ENCODE measurements at places on chromosomes 12 and 14.

DNA sequence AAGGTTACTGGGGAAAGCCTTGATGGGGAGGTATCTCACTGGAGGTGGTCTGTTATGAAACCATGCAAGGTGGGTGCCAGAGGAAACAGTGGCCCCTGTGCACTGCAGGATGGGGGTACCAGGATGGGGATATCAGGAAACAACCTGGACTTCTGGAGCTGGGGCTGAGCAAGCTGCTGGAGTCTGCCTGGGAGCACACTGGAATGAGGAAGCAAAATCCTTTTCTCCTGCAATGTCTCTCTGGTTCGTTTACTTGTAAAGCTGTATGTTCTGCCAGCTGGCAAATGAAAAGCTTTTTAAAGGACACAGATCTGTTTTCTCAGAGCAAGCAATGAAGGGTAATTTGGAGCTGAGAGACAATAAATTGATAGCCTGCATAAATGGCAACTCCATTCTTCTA, 23.2 kb upstream of the SERPINA1 start:
- DNase-seq = no peak

GRCh38 chr12:132422381-132423043, 67.4 kb upstream of the FBRSL1 start:
- no peak for DNase-seq

DNA sequence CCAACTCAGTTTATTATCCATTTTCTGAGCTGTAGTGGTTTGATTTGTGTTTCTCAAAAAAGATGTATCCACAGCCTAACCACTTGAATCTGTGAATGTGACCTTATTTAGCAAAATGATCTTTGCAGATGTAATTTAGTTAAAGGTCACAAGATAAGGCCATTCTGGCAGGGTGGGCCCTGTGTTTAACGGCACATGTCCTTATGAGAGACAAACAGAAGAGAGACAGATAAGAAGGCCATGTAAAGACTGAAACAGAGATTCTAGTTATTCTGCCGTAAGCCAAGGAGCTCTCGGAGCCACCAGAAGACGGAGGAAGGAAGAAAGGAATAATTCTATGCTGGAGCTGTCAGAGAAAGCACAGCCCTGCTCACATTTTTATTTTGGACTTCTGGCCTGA, 374.2 kb downstream of the PRKD1 start:
- DNase-seq = no peak

- DNase-seq = no peak
Measured at GRCh38 chr12:92272061-92272964, 126.7 kb upstream of the BTG1 start.

Data from activated CD4-positive, alpha-beta T cell treated with anti-CD3 and anti-CD28 coated beads, Interleukin-2, amount 50 U/mL, for 48 hours (primary cell).